ENCODE measurements at places on chromosomes 12 and 14.

GRCh38 chr14:93669632-93670031 lies 118.7 kb downstream of the PRIMA1 start:
- no peak for DNase-seq

GRCh38 chr12:130873825-130874224 lies 2.0 kb downstream of the RAN start:
- DNase-seq: no peak

DNA sequence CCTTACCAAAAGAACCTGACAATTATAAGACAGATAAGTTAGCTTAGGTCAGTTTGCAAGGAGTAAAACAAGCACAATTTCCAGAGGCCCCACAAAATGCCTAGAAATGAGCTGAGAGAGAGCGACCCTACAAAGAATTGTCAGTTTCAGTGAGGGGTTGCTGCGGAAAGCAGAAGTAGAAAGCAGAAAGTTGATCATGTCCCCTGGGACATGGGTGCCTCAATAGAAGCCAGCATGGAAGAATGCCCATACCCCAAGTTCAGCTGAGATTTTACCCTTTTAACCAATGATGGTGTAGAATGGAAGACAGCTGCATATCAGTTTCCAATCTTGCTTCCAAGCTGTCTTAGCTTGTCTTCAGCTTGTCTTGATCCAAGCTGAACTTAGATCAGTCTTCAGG lies 21.8 kb upstream of the CRY1 start:
- DNase-seq: no peak

DNA sequence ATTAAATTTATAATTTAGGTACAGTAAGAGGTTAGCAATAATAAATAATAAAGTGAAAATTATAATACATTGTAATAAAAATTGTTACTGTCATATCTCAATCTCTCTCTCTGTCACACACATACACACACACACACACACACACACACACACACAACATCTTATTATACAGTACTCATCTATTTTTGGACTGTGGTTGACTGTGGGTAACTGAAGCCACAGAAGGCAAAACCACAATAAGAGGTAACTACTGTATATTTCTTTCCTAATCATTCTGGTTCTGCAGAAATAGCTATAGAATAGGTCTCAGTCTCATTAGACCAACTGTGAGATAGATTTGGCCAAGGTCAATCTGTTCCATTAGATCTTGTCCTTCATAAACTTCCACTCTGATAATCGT lies 33.1 kb upstream of the PTPRO start:
- DNase-seq: no peak

DNA sequence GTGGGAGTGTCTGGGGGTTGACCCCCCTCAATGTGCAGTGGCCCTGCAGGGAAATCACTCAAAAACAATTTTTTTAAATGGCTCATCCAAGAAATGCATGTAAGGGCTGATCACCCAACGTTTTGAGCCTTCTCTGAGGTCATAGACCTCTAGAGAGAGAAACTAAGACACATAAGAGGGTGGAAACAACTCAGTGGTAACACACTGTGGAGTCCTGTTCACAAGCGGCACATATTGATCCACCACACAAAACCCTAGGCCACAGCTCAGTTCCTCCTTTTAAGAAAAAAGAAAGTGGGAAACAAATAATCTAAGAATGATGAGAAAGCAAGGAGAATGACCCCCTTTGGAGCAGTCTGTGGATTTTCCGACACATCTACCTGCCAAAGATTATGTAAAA lies 83.0 kb upstream of the METAP2 start:
- no peak for DNase-seq

GRCh38 chr14:65321370-65321875 lies 91.1 kb upstream of the FUT8 start:
- no peak for DNase-seq

GRCh38 chr14:22334627-22335026 lies 254.4 kb downstream of the DAD1 start:
- DNase-seq: no peak

- DNase-seq: no peak
Observed at GRCh38 chr12:4700621-4701026, 19.6 kb upstream of the GALNT8 start.

- no peak for DNase-seq
Observed at GRCh38 chr12:132924356-132924755, 31.8 kb downstream of the ZNF605 start.

DNA sequence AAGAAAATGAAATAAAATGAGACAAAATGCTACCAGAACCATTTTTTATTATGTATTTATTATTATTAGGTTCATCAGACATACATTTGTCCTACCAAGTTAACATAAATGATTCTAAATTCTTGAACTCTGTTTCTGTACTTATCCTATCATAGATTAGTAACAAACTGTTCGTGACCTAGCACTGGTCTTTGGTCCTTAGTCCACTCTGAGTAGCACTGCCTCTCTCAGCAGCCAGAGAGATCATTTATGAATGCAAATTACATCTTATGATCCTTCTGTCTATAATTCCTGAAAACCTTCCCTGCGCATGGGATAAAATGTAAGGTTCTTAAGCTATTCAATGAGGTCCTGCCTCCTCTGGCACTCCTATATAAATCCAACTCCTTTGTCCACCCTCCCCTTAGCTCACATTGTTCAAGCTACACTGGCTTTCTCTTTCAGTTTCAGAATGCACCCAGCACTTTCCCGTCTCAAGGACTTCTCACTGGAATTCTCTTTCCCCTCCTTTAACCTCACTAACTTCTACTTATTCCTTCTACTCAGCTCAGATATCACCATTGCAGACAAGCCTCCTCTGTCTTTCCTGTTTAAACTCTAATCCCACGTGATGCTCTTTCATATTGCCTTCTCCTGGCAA lies 17.1 kb downstream of the PDZRN4 start:
- DNase-seq: no peak

DNA sequence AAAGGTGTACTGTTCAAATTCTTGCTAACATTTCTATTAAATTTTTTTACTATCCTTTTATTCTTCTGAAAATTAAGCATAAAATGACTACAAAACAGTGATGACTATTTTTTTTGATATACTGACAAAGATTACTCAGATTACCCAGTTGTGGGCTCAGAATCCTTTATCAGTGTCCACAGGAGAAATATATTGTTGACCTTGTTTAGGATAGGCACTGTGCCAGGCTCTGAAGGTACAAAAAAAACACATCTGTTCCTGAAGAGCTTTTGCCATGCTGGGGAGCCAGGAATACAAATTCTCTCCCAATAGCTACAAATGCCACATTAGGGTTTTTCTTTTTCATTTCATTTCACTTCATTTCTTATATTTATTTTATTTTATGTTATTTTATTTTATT lies 26.9 kb upstream of the GCH1 start:
- no peak for DNase-seq

DNA sequence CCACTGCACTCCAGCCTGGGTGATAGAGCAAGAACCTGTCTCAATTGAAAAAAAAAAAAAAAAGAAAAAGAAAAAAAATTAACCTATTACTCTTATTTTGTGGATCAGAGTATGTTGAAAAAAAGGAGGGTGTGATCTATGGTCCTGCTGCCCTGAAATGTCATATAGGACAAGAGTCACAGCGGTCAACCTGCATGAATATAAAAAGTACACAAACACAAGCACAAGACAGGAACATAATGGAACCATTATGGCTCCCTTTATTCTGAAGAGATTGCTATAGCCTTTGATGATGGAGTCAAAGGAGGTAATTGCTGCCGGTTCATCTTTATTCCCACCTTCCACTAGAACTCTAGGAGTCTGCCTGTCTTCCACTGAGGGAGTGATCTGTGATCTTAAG lies 96.9 kb downstream of the NTN4 start:
- no peak for DNase-seq

DNA sequence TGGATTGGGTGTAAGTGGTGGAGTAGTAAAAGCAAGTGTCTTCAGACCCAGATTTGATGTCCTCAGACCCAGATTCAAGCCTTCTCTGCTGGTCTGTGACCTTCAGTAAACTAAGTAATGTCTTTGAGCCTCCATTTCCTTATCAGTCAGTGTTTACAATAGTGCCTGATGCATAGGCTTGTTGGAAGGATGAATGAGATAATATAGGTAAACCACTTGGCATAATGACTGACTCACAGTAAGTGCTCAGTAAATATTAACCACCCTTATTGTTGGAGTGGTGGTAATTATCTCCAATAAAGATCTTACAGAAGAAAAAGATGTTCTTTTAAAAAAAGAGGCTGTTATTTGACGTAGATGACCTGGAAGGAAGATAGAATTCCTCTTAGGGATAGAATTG lies 86.2 kb downstream of the IGF1 start:
- no peak for DNase-seq

GRCh38 chr14:90383731-90384542 lies 12.9 kb upstream of the CALM1 start:
- DNase-seq: peak; percentile 53

- no peak for DNase-seq
Observed at GRCh38 chr14:60196291-60196690, 31.1 kb upstream of the DHRS7 start.

DNA sequence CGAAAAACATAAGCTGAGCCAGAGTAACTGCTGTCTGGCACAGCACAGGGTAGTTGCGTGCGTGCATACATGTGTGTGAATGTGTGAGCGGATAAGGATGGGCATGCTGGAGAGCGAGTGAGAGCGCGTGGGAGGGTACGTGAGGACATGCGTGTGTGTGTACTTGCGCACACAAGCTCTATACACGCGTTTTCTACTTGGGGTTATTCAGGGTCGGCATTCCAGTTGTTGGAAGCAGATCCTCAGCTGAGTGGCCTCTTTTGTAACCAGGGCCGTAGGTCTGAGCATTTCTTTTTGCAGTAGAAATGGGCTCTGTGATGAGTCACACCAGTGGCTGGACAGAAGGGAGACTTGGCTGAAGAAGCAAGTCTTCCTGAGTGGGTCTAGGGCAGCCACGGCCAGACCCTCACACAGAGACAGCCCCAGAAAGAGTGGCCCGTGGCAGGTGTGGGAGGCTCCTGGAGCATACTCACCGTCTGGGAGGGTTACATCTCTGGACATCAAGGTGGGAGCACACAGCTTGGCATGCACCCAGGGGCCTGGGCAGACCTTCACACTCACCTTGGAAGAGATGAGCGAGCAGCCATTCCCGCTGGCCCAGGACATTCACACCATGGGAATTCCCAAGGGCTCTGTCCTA lies 78.0 kb downstream of the LRRC74A start:
- DNase-seq: peak; percentile 99

- DNase-seq: no peak
Observed at GRCh38 chr12:87383680-87384079, 645.5 kb downstream of the C12orf50 start.

DNA sequence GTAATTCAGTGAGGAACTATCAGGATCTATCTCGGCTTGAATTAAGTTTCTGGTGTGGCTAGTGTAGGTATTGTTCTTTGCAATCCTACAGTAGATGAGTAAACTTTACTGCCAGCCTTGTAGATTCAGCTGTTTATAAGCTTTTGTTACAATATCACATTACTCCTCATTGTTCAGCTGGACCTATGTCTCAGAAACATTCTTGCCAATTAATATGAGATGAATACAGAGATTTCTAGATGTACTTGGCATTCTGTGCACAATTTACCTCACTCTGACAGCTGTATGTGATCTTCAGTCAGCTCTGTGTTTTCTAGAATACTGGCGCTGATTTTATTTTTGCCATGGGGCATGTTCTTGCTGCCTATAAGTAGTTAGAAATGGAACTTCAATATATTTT lies 55.7 kb downstream of the METTL25 start:
- DNase-seq: no peak

- DNase-seq: no peak
Observed at GRCh38 chr12:90301095-90301494, 592.5 kb upstream of the ATP2B1 start.

DNA sequence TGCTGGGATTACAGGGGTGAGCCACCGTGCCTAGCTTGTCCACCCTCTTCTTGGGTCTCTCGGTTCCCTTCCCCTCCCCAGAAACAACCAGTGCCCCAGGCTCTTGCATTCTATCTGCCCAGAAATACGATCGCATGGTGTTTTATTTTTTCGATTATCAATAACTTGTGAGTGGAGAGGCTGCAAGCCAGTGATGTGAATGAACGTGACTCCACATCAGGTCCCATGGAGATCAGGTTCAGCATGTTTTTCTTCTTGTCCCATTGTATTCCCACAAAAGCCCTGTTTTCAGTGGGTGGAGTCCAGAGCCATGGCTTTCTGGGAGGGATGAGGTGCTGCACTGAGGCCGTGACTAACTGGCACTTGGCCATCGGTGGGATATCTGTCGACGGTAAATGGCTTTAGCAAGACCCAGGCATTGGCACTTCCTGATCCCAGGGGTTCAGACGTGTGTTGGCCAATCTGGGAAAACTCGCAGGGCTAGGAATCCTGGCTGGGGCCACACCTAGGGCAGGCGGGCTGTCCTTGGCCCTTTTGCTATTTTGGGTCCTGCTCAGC lies 12.7 kb upstream of the HNF1A start:
- DNase-seq: no peak

- DNase-seq: peak; percentile 60
Observed at GRCh38 chr12:27260746-27261145, 16.7 kb downstream of the STK38L start.

Data from AG10803 (cell line).